ENCODE measurements at places on chromosomes 2 and 18.

GRCh38 chr18:9422816-9423519, 52.3 kb upstream of the RALBP1 start:
- no peak for DNase-seq

DNA sequence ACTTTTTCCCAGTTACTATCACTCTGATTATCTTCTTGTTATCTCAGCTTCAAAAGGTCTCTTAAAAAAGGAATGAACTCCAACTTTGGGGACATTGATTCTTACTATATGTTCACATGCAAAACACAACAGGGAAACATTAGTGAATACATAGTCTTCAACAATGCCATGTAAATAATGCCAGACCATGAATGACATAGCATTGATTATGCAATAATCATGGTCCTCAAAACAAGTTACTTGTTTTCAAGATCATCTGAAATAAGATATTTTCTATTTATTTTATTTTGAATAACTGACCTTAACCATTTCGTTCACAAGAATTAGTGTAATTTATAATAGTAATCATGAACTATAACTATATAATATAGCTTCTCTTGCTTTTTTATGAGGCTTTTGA, 902.3 kb downstream of the MBD2 start:
- no peak for DNase-seq

DNA sequence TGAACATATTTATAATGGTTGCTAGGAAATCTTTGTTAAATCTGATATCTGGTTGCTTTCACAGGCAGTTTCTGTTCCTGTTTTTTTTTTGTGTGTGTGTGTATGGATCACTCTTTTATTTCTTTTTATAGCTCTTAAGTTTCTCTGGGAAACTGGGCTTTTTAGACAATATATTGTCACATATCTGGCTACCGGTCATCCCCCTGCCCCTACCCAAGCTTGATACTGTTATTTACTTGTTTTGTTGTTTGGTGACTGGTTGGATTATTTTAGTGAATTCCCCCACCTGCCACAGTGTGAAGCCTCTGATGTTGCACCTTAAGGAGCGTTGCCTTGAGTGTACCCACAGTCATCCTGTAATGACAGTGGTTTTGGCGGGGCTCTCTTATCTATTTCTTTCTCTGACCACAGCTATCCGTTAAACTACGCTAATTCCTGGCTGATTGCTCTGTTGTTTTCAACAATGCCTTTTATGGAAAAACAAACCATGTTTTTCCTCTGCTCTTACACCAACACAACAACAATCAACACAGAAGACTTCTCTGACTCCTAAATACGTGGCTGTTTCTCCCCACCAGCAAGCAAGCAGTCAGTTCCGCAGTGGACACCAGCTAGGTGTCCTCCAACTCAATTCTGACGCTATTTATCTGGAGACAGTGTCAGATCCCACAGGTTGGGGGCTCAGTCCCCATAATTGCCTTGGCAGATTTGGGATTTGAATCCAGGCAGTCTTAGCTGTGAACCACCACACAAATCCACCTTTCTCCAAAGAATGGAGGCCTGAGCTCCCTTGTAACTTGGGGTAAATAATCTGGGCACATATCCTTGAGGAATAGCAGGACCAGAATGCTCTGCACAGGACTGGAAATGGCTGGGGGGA, 10.9 kb downstream of the GNLY start:
- DNase-seq: peak; percentile 81

- no peak for DNase-seq
Measured at GRCh38 chr2:187075199-187075635, 226.2 kb upstream of the ZSWIM2 start.

DNA sequence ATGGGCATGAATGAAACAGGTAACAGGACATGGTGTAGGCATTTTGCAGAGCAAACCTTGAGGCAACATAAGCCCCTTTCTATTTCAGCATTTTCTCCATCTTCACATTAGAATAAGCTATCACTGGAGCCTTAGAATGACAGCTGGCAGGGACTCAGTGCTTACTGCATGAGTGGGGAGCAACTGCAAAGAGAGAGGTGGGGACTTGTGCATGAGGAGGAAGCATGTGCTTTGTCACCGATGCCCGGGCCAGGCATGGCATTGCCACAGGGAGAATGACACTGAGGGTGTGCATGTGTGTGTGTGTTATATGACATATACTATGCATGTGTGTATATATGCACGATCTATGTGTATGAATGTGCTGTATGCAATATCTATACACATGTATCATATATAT, 258.2 kb upstream of the RAB6C start:
- DNase-seq: no peak

DNA sequence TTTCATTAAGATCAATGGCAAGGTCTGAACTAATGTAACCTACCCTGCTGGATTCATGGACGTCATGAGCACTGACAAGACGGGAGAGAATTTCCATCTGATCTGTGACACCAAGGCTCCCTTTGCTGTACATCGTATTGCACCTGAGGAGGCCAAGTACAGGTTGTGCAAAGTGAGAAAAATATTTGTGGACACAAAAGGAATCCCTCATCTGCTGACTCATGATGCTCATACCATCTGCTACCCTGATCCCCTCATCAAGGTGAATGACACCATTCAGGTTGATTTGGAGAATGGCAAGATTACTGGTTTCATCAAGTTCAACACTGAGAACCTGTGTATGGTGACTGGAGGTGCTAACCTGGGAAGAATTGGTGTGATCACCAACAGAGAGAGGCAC, 82.3 kb upstream of the NDUFV2 start:
- no peak for DNase-seq

- peak; percentile 37 for DNase-seq
Measured at GRCh38 chr2:235051436-235052260, 99.8 kb downstream of the SH3BP4 start.

GRCh38 chr2:149466635-149467034, 120.9 kb downstream of the MMADHC start:
- no peak for DNase-seq

Data from inflammatory macrophage treated with lipopolysaccharide for 4 hours (primary cell).